Smooth muscle cell of bladder (primary cell): ENCODE measurements at places on chromosomes 3 and 15. TPM values are rescaled to one million over a fixed set of nuclear protein-coding genes. Genes with fewer than 3 reads are reported as not detected.

Gene GP5
- total RNA-seq, result 0.09 and 0.14 TPM in 2 replicates

Gene UQCRC1
- total RNA-seq, result 241 and 286 TPM in 2 replicates

Gene CCR8
- not detected in 2 replicates for total RNA-seq

Gene TM4SF1
- total RNA-seq, result 172 and 483 TPM in 2 replicates

Gene MUC20
- total RNA-seq, result 0.57 and 0.74 TPM in 2 replicates
